ENCODE measurements at places on chromosomes 1 and 21. TPM values are rescaled to one million over a fixed set of nuclear protein-coding genes. Genes with fewer than 3 reads are reported as not detected.

CCDC24 gene
- total RNA-seq, result 6.7 TPM

SPOCD1 gene
- 8.0 TPM for total RNA-seq

DMBX1 gene
- total RNA-seq, result 1.1 TPM

AKR7A3 gene
- not detected for total RNA-seq

ECM1 gene
- total RNA-seq, result 2.1 TPM

TMEM61 gene
- not detected for total RNA-seq

SERPINC1 gene
- not detected for total RNA-seq

SLC30A1 gene
- 26.4 TPM for total RNA-seq

TSACC gene
- total RNA-seq, result 2.8 TPM

FAM43B gene
- total RNA-seq, result 6.2 TPM

FAM78B gene
- total RNA-seq, result 0.38 TPM

RGS4 gene
- not detected for total RNA-seq

FCGR3B gene
- not detected for total RNA-seq

ESRRG gene
- not detected for total RNA-seq

Measured in A549 treated with DMSO at 1 μM for 4 hours (cell line).